ENCODE measurements at places on chromosomes 5 and 9. TPM values are rescaled to one million over a fixed set of nuclear protein-coding genes. Genes with fewer than 3 reads are reported as not detected.

The ZNF189 gene
- total RNA-seq: 15.1 TPM

The TAL2 gene
- total RNA-seq: not detected

The ZDHHC11B gene
- total RNA-seq: not detected

The ADGRV1 gene
- total RNA-seq: 0.47 TPM

The ALDH1A1 gene
- 0.71 TPM for total RNA-seq

The MACROH2A1 gene
- total RNA-seq: 349 TPM

The CYLC2 gene
- not detected for total RNA-seq

The PPP2R2B gene
- total RNA-seq: 7.6 TPM

The SYK gene
- total RNA-seq: not detected

The PDCD1LG2 gene
- 28.1 TPM for total RNA-seq

The WNT8A gene
- 0.12 TPM for total RNA-seq

The GALNT12 gene
- 0.81 TPM for total RNA-seq

The POLR1E gene
- total RNA-seq: 32.8 TPM

The ST6GALNAC4 gene
- total RNA-seq: 12.2 TPM

The ADAMTSL1 gene
- 4.2 TPM for total RNA-seq

The IFNK gene
- total RNA-seq: not detected

The CAMSAP1 gene
- 21.5 TPM for total RNA-seq

The SLC34A3 gene
- total RNA-seq: 0.10 TPM

The LOX gene
- 37.7 TPM for total RNA-seq

The ARL14EPL gene
- total RNA-seq: 0.37 TPM

The ZNF618 gene
- 4.6 TPM for total RNA-seq

The HNRNPK gene
- total RNA-seq: 762 TPM

The ACOT12 gene
- total RNA-seq: not detected

The SPINK13 gene
- total RNA-seq: not detected

The BTNL3 gene
- not detected for total RNA-seq

The CACNA1B gene
- total RNA-seq: not detected

The FOXD1 gene
- 17.4 TPM for total RNA-seq

The GFRA3 gene
- total RNA-seq: not detected

The GABRA6 gene
- not detected for total RNA-seq

The CTXN3 gene
- total RNA-seq: not detected

The EIF4E1B gene
- total RNA-seq: not detected

The TMOD1 gene
- 2.4 TPM for total RNA-seq

The CER1 gene
- not detected for total RNA-seq

The RANBP17 gene
- not detected for total RNA-seq

The NMRK1 gene
- total RNA-seq: 24.4 TPM

The ZER1 gene
- 30.1 TPM for total RNA-seq

The MAP3K1 gene
- 15.4 TPM for total RNA-seq

The SLC25A2 gene
- 0.05 TPM for total RNA-seq

The FLT4 gene
- total RNA-seq: not detected

The PCDHA6 gene
- not detected for total RNA-seq

The CDKN2B gene
- 24.1 TPM for total RNA-seq

The TMC1 gene
- not detected for total RNA-seq

The OR13C4 gene
- not detected for total RNA-seq

The PCDHB14 gene
- 0.44 TPM for total RNA-seq

The CYFIP2 gene
- 0.39 TPM for total RNA-seq

The SV2C gene
- not detected for total RNA-seq

The SNCB gene
- total RNA-seq: not detected

The TIMD4 gene
- total RNA-seq: not detected

The C1QTNF2 gene
- total RNA-seq: 2.5 TPM

The GAS1 gene
- 8.9 TPM for total RNA-seq

The RNF208 gene
- not detected for total RNA-seq

The FAM151B gene
- not detected for total RNA-seq

The GARIN3 gene
- total RNA-seq: not detected

The IL4 gene
- total RNA-seq: not detected

The ZNF367 gene
- 18.5 TPM for total RNA-seq

The C9orf153 gene
- total RNA-seq: not detected

The SHISAL2B gene
- not detected for total RNA-seq

The HTR1A gene
- not detected for total RNA-seq

The KIF12 gene
- total RNA-seq: 0.12 TPM

Data from M059J (cell line).